Stimulated activated naive CD8-positive, alpha-beta T cell treated with anti-CD3 and anti-CD28 coated beads, Interleukin-15, Interleukin-2, amounts not matched to agents 100 U/mL and 50 U/mL, for 24 hours (primary cell): ENCODE measurements at places on chromosomes 1 and 21.
A peak's percentile ranks its signal among the peaks of the same experiment; 100 is the strongest.

GRCh38 chr1:12345350-12346217 lies 115.8 kb downstream of the VPS13D start:
- peak; percentile 17 for DNase-seq

DNA sequence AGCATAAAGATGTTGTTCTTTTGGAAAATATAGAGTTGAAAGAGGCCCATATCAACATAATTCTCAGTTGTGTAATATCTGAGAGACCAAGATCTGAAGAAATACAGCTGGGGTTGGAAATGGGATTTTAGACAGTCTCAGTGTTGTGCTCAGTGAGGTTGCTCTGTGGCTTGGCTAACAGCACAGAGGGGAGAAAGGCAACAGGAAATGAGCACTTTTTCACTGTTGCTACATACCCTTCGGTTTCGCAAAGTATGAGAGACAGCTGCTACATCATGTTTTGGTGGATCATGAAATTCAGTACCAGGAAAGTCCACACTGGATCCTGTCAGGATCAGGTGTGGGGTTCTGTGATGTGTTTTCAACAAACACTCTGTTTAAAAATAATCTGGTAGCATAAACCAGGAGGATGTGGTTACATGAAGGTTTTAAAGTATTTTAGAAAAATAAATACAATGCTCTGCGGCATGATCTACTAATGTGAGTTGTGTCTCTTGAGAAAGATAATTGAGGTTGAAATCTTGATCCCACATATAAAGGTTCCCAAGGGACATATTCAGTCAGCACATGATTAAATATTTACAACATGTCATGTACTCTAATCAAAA lies 7.0 kb upstream of the GPR88 start:
- peak; percentile 14 for DNase-seq

DNA sequence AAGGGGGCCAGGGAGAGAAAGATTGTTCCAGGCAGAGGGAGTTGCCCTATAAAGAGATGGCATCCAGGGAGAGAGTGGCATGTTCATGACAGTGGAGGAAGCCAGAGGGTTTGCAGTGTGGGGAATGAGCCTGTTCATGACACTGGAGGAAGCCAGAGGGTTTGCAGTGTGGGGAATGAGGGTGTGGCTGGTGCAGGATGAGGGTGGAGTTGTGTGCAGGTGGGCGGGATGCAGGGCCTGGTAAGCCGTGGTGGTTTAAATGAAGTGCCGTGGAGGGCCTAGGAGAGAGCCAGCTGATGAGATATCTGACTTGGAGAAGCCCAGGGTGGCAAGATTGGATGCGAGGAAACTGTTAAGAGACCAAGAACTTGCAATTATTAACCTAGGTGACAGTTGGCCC lies 131.8 kb downstream of the CAMTA1 start:
- DNase-seq = no peak

- DNase-seq = no peak
These were observed 3.2 kb downstream of the NIT1 start for GRCh38 chr1:161121042-161121650.

DNA sequence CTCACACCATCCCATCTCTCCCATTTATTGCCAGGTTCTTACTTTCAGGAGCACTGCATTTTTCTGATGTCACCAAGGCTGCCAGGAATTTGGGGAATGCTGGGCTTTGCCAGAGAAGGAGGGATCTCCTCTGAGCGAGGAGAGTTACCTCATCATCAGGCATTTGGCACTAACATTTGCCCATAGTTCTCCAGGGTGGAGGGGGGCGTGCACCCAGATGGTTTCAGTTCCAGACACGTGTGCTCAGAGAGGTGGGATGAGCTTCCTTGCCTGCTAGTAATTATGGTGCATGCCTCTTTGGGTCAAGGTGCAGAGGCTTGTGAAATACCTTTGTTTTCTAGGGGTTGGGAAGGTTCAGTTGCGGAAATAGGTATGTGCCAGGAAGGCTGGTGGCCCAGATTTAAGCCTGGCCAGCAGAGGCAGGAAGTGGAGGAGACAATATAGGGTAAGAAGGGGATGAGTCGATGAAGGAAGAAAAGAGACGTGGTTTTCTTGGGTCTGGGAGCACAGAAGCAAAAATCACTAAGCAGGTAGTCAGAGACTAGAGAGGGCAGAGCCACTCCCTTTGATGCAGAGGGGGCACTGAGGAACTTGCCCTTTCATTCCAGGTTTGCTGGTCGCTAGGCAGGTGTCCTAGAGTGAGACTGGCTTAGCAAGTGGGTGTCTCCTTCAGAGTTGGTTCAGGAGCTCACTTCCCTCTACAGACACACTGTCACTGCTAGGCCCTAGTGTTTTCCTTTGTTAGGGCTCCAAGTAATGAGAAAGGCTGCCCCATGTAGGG lies 7.2 kb downstream of the TUFT1 start:
- DNase-seq = no peak

- no peak for DNase-seq
These were observed 18.7 kb downstream of the IL23R start for GRCh38 chr1:67184838-67185421.

DNA sequence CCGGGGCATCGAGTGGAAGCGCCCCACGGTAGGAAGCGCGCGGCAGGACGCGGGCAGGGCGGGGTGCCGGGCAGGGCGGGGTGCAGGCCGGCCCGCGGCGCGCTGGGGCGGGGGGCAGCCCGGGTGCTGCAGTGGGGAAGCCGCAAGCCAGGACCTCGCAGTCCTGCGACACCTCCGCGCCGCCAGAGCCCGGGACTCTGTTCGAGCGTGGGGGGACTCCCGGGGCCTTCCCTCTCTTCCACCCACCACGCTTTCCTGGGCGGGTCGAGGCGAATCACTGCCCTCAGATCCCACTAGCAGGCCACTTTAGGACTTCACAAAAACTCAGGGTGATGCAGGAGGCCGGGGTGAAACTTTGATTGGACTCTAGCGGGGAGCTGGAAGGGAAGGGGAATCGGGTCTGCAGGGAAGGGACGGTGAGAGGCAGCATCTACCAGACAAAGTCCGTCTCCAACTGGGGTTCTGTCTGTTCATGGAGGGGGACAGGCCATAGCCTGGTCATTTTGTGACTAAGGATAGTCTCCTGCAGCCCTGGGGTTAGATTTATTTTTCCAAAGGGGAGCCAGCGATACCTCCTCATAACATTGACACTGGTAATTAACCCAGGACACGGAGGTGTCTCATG lies 623 bp downstream of the CAPN2 start:
- DNase-seq = peak; percentile 63

DNA sequence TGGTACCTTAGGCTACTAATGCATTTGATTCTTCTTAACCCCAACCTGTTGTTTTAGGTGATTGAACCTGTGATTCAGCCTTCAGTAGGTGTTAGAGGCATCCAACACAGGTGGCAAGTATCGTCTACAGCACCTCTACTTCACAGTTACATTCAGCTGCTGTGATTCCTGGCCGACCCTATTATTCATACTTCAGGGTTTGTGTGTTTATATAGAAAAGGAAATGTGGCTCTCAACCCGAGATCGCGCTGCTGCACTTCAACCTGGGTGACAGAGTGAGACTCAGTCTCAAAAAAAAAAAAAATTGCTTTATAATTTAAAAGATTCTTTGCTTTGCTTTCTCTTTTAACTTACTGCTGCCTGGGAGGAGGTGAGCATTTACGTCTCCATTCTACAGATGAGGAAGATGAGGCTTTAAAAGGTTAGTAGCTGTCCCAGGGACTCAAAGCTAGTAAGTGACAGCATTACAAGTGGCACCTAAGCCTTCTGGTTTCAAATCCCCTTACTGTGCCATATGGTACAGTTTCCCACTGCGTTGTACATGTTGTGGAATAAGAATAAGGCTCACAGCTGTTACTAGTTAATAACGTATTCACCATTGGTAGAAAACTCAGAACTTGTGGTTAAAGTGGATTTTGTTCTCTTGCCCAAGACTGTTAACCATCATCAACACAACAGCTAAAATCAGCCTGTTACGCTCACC lies 9.9 kb upstream of the GPR25 start:
- DNase-seq = no peak

- peak; percentile 91 for DNase-seq
These were observed 520 bp downstream of the PLEKHN1 start for GRCh38 chr1:966704-967300.

DNA sequence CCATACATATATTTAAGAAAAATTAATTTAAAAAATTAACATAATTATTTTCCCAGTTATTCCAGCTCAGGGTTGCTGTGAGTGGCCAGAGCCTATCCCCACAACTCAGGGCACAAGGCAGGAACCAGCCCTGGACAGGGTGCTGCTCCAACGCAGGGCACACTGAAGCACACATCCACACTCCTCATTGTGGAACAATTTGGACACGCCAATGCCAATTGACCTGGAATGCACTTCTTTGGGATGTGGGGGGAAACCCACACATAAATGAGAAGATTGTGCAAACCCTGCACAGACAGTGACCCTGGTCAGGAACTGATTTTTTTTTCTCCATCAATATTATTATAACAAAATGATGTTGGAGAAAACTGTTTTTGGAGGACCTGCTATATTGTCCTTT lies 23.4 kb downstream of the SAMSN1 start:
- no peak for DNase-seq

- no peak for DNase-seq
These were observed 80.0 kb downstream of the BCAR3 start for GRCh38 chr1:93601686-93602085.

- no peak for DNase-seq
These were observed 47.4 kb upstream of the ENAH start for GRCh38 chr1:225700164-225700821.
